ENCODE measurements at places on chromosomes 3 and 15.

GRCh38 chr15:71639471-71639870, 170.9 kb upstream of the NR2E3 start:
- no peak for DNase-seq

- DNase-seq: no peak
Observed at GRCh38 chr3:71601811-71602210, 18.3 kb upstream of the FOXP1 start.

DNA sequence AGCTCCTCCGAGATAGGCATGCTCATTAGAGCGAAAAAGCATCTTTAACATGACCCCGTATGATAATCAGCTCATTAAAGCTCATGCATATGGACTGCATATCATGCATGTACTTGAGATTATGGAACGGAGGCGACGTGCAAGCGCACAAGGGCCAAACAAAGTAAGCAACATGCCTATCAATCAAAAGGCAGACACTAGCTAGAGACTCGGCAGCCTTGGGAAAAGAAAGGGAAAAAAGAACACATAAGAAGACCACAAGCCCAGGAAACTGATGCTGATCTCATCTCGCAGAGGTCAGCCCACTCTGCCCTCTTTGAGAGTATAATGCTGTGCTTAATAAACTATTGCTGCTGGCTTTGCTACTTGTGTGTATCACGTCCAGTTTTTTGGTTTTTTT, 2.6 kb upstream of the ACOX2 start:
- DNase-seq: no peak

- no peak for DNase-seq
Observed at GRCh38 chr15:58566029-58566428, 134.2 kb downstream of the LIPC start.

GRCh38 chr3:62708638-62709373, 166.4 kb downstream of the CADPS start:
- DNase-seq: no peak

GRCh38 chr15:92914103-92914499, 14.0 kb downstream of the CHD2 start:
- no peak for DNase-seq

GRCh38 chr3:177561365-177561764, 364.1 kb upstream of the TBL1XR1 start:
- DNase-seq: no peak

GRCh38 chr3:114642951-114643741, 349.3 kb downstream of the TIGIT start:
- no peak for DNase-seq

- no peak for DNase-seq
Observed at GRCh38 chr15:83838763-83839162, 184.8 kb downstream of the ADAMTSL3 start.

- DNase-seq: no peak
Observed at GRCh38 chr15:88661041-88661700, 22.4 kb downstream of the ISG20 start.

DNA sequence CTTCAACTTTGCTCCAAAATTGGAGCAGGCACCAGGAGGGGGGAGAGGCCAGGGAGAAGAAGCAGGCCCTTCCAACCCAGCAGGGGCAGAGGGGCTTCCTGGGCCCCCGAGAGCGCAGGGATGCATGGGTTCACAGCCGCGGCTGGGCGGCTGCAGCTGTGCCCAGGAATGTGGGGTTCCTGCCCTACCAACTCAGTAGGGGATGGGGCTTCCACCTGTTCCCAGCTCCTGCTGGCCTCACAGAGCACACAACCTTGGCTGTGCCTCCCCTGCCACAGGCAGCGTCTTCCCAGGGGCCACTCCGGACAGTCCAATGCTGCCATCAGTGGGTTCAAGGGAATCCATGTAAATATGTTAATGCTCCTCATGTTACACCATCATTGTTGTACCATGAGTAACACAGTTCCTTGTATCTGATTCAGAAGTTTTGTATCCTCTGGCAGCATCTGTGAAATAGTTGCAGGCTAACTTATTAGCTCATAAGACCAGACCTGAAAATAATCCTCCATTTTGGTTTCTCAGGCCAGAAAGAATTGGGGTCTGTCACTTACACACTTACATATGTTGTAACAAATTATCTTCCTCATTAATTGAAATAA, 12.1 kb upstream of the SIAH2 start:
- no peak for DNase-seq

DNA sequence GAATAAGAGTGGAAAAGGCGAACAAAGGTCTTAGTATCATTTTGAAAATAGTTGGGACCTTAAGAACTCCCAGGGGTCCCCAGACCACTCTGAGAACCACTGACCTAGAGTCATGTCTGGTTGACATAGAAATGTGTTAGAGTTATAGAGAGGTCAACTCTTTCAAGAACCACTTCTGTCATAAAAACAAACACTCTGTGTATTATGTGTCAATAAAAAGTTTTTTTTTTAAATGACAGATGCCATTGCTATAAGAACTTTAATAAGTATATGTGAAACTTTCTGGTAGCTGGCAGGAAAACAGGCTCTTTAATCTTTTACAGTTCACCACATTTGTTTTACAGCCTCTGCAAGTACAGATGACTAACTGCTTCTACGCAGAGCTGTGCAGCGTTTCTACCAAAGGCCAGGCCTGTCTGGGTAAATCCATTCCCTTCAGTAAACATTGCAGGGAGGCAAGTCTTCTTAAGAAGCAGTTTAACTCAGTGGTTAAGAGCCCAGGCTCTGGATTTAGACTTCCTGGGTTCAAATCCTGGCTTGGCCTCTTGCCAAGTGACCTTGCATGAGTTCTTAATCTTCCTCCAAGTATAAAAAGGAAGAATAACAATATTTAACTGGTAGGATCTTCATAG, 56.6 kb downstream of the RFTN1 start:
- DNase-seq: no peak

DNA sequence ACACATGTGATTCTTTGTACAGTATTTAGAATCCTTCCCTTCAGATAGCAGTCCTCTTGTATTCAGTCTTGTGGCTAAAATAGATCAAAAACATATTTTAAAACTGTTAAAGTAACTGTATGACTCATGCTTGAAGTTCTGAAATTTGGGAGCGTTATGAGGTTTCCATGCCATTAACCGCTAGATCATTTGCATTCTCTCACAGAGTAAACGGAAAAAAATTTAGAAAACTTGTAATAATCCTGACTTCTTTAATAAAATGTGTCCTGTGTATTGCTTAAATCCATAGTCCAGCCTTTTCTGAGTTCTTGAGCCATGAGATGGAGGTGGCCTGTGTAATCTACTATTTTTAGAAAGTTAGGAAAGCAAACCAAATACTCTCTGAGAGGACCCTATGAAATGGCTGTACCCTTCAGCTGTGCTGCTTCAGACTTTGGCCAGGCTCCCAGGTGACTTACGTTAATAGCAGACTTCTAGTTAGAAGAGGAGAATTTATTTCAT, 33.8 kb downstream of the MBNL1 start:
- peak; percentile 52 for DNase-seq

GRCh38 chr3:18634461-18634860, 209.3 kb upstream of the SATB1 start:
- DNase-seq: no peak

- DNase-seq: no peak
Observed at GRCh38 chr15:22808240-22808639, 21.8 kb downstream of the NIPA1 start.

GRCh38 chr15:35007397-35007796, 19.3 kb upstream of the ZNF770 start:
- no peak for DNase-seq

DNA sequence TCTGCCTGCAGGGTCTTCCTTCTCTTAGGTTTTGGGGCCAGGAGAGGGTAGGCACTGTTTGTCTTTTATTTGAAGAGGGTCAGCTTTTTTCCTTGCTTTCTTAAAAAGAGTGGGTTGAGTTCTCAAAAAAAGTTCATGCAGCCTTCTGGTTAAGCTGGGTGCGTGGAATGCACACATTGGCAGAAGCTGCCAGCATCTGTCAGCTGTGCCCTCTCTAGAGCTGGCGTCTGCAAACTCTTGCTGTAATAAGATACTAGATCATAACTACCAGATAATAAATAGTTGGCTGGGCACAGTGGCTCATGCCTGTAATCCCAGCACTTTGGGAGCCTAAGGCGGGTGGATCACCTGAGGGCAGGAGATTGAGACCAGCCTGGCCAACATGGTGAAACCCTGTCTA, 373.4 kb downstream of the OCA2 start:
- DNase-seq: no peak

GRCh38 chr15:101068961-101069653, 149.9 kb downstream of the LRRK1 start:
- no peak for DNase-seq

GRCh38 chr3:143239031-143239430, 119.5 kb downstream of the CHST2 start:
- DNase-seq: no peak

GRCh38 chr15:42226648-42227047, 18.5 kb upstream of the VPS39 start:
- DNase-seq: no peak

DNA sequence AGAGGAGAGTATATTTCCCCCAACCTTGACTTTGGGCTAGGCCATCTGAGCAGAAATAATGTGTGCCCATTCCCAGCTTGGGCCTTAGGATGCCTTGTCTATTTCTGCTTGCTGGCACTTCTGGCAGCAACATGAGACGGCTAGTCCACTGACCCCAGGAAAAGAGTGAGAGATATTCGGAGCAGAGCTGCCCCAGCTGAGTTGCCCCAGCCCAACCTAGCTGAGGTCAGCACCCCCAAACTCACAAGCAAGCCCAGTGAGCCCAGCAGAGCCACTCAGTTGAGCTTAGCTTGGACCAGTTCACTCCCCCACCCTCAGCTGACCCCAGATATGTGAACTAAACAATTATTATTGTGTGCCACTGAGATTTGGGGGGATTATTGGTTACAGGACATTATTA, 20.2 kb downstream of the ITGA11 start:
- DNase-seq: no peak

DNA sequence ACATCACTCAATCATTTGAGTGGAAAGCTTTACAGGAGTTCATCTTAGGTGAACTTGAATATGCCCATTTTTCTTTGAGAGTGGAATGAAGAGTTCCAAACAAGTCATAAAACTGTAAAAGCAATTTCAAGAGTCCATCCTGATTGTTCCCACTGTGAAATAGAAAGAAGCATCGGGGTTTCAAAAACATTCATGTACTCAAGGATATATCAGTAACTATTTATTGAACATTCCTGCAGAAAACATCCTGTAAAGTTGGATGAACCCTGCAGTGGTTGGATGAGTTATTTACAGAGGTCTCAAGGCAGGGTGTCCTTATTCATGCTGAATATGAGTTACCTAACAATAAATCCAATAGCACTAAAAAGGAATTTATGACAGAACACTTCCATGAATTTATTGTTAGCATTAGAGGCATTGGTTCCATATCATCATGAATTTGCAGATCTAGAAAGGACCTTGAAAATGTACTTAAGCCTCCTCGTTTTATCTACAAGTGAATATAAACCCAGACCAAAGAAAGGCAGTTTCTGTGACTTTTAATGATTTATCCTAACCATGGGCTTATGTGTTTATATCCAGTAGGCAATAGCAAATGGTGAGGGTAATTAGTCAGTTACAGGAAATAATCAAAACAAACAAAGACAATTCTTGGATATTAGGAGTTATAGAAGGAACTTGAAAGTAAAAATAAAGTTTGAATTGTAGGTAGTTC, 361.9 kb upstream of the KCNMB2 start:
- DNase-seq: no peak

DNA sequence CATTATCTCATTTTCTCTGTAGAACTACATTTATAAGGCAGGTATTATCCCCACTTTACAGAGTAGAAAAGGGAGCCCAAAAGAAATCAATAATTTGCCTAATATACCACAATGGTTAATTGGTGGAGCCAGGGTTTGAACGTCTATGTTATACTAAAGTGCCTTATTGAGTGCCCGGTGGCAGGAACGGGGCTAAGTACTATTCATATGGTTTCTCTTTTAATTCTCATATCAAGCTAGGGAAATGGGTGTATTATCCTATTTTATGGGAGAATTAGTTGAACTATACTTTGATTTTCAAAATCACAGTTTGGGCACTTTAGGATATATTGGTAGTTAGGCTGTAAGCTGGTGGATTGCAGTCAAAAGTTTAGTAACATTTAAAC, 1.5 kb downstream of the CEP97 start:
- DNase-seq: no peak

DNA sequence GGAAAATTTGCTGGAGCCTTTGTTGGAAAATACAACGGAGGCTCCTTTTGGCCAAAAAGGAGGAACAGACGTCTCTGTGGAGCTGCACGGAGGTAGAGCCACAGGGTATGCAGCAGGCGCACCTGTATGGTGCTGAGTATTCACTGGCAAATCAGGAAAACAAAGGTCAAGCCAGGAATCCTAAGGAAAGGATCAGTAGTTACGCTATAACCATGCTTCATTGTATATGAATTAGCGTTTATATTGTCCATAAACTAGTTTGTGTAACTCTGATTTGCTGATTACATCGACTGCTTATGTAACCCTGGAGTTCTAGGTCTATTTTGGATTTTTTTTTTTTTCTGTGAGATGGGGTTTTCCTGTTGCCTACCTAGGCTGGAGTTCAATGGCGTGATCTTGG, 45.4 kb downstream of the LPP start:
- no peak for DNase-seq

GRCh38 chr3:123524981-123525380, 59.9 kb downstream of the HACD2 start:
- no peak for DNase-seq

DNA sequence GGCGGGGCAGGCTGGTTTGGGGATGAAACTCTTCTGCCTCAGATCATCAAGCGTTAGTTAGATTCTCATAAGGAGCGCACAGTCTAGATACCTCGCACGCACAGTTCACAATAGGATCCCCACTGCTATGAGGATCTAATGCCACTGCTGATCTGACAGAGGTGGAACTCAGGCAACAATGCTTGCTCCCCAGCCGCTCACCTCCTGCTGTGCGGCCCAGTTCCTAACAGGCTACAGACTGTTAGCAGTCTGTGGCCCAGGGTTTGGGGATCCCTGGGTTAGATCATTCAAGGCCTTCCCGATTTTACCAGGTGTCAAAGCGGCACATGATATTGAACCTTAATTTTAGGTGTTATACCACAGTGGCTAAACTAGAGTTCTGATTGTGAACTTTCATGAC, 232.8 kb downstream of the UBE2E2 start:
- no peak for DNase-seq

GRCh38 chr3:14345496-14346150, 56.8 kb upstream of the SLC6A6 start:
- DNase-seq: no peak

DNA sequence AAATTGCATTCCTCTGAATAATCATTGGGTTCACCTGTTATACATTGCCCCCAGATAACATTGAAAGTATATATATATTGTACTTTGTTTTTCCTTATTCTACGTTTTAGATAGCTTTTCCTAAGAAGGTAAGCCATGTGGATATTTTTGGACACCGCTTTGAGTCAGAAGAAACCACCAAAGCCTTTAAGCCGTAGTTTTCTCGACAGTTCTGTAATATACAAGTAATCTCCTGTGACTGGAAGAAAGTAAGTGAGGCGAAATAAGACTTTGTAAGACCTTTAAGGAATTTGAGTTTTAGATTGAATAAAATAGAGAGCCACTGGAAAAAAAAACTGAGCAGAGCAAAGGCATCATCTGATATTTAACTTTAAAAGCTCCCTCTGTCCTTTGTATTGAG, 1092.0 kb downstream of the DIPK2A start:
- DNase-seq: no peak
